ENCODE measurements at places on chromosomes 1 and 21.

DNA sequence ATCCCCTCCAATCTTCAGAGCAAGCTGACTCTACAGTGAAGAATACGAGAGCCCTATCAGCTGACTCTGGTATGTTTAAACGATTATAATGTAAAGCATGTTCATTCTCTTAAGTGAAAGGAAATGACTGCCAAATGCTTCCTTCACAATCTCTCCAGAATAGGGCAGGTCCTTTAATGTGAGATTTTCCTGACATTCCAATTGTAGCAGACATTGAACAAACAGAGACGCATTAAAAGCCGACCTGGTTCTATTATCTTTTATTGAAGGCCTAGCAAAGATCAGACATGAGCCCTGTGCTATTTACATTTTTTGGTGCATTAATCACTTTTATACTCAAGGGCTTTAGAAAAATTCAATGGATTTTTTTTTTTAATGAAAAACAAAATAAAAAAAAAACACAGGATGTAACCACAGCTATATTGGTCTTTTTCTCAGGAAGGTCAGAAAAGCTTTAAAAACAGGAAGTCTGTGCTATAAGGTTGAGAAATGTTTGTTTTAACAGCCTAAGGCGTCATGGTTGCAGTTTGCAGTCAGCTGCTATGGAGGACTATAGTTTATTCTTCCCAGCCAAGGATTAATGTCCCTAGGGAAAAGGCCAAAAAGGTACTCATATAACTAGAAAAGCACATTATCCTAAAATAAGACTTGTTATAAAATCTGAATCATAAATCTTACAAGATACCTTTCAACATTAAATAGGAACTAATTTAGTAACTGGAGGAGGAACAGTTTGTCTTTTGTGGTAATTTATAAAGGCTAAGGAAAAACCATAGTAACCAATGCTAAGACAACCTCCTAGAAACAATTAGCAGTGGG, 104.8 kb downstream of the RERE start:
- DNase-seq: no peak

GRCh38 chr1:240295811-240296210, 204.1 kb downstream of the FMN2 start:
- no peak for DNase-seq

DNA sequence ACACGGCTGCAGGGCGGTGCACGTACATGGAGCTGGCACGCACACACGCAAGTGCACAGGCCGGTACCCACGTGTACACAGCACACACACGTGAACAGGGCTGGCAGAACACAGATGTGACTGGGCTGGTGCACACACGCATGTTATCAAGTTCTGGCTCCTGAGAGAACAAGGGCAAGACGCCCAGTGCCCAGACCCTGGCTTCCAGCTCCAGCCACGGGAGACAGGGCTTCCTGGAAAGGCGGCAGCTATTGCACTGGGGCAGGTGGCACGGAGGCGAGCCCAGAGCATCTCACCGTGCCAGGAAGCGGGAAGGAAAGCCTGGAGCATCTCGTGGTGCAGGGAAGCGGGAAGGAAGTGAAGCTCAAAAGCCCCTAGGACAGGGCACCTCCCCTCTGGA, 5.9 kb downstream of the SDF4 start:
- DNase-seq: no peak

DNA sequence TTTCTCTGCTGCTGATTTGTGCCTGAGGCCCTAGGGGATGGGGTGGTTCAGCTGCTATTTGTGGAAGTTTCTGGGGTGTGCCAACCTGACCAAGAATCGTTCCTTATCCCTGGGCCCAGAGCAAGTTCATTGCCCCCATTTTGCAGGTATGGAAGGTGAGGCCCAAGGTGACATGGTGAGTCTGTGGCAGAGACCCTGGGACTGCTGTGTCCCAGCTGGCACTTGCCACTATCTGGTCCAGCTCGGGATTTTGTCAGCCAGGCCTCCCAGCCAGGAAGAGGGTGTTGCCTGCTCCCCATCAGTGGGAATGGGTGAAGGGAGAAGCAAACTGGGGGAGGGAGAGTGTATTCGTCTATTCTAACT, 18.9 kb upstream of the LRP8 start:
- no peak for DNase-seq

DNA sequence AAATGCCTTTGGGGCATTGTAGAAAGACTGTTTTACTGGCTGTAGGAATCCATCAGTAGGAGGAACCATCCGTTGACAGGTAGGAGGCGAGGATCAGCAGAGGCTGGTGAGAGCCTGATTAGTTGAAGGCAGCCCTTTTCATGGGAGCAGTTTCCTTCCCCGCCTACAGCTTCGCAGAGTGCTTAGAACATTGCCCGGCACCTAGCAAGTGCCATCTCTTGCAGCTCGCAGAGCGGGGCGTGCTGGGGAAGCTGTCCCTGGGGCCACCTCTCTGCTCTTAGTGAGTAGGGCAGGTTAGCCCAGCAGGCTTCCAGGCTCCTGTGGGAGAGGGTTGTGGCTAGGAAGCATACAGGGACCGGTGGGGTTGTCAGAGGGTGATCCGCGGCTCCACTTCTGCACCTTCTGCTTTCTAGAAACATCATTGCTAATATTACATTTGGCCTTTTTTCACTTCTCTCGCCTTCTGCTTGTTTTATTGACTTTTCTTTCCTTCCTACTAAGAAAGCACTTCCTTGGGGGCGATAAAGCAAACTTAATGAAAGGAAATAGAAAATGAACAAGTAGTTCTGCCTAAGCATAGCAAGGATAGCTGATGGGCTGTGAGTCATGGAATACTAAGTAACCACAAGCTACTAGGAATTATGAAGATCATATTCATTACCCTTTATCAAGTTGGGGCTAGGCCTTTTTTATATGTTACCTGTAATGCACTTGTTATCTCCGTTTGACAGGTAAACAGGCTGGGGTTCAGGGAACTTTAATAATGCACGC, 176.7 kb downstream of the GALNT2 start:
- no peak for DNase-seq

DNA sequence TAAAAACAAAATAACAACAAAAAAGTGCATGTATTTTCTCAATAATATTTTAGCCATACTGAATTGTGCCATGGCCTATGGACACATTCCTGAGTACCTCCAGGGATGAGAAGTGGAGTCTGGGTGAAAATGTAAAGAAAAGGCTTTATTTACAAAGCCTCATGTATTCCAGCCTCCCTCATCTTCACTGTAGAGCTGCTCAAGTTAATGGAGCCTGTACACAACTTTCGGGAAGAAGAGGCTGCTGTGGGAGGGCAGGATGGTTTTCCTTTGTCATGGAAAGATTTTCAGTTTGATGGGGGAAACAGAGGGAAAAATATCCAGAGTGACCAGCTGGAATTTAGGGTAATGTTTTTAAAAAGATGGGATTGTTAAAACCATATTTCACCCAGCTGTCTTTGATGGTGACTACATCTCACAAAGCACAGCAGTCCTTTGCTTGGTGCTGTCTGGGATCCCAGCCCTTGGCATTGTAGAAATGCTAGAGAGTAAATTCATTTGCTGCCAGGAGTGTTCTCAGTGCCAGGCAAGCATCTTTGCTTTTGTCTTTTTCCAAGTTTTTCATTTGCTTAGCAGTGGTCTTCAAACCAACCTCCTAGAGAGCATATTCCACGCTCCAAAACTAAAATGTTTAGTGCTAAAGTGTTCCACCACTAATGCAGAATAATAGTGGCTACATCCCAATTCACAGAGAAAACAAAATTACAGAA, 54.9 kb downstream of the DPT start:
- DNase-seq: no peak

- DNase-seq: no peak
Measured at GRCh38 chr1:201946224-201946908, at the start of gene LMOD1. TSS of gene LMOD1 (minus strand) at chr1:201946548. CDS start at chr1:201946340, 208 bp downstream.

DNA sequence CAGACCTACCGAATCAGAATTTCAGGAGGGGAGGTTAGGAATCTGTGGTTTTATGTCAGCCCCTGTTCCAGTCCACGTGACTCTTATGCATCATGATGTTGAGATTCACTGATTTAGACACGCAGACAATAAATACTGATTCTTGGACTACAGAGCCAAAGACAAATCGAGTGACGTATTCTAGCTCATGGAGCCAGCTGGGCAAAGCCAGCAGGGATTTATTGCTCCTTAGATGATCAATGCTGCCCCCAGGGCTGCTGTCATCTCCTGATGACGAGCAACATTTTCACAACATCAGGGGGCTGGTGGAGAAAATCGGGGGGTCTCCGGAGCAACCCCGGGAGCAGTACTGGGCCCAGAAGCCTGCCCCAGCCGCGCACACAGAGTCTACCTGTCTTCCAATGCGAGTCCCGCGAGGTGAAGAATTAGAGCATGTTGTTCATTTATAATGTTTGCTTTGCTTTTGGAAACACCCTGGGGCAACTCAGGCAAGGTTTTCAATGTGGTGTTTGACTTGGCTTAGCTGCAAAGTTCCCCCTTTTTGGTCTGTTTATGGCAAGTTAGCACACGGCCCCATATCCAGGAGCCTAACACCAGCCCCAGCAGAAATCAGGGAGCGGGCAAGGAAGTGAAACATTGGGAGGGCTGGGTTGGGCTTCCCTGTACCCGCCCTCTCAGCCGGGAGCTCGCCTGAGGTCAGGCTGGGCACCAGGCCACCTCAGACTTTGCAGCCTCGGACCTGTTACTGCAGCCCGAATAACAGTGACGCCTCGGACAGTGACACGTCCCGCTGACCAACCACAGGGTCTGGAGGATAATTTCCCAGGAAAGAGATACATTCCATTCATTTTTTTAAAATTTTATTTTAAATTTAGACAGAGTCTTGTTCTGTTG, 19.9 kb upstream of the CLDN14 start:
- DNase-seq: no peak

- DNase-seq: no peak
Measured at GRCh38 chr1:202592146-202592545, 118.1 kb downstream of the SYT2 start.
